ENCODE measurements at places on chromosomes 2 and 18.

- DNase-seq: no peak
These were observed 879 bp upstream of the EPAS1 start for GRCh38 chr2:46296216-46296839.

DNA sequence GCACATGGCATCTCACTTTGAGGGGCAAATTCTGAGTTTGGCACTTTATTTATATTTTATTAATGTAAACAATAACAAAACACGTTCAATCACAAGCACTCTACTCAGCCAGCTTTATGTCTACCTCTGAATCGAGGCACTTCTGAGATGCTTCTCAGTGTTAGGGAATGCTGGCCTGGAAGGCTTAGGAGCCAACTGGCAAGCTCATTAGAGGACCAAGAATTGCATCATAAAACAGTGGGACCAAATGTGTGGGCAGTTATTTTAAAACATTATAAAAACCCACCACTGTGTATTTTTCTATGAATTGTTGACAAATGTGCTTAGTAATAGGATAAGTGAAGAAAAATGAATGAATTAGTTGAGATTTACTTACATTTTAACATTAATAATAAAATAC lies 46.8 kb upstream of the SMIM21 start:
- DNase-seq: no peak

DNA sequence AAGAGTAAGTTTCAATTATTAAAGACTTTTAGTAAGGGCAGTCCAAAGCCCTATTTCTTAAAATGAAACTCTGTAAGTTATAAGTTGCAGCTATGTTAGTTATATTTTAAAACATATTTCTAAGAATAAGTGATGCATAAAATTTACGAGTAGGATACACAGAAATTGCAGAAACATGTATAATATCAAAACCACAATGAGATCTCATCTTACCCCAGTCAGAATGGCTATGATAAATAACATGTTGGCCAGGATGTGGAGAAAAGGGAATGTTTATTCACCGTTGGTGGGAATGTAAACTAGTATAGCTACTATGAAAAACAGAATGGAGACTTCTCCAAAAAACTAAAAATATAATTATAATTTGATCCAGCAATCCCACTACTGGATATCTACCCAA lies 201.2 kb downstream of the CBLN2 start:
- DNase-seq: no peak

DNA sequence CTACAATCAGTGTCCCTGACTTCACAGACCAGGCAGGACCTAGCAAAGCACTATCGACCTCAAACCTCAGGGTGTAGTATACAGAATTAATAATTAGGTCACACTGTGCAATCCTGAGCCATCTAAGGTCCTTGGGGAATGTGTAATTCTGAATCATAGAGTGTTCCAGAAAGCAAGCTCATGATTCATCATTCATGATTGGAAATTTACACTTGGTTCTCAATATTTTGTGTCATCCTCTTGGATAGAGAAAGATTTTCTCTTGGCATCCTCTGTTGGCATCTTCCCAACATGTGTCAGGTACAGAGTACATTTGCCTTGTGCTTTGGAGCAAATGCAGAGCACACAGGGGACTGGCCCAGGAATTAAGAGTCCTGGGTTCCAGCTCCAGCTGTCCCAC lies 245.0 kb upstream of the NT5C1B start:
- DNase-seq: no peak

GRCh38 chr18:62312851-62313250 lies 12.3 kb upstream of the TNFRSF11A start:
- no peak for DNase-seq

GRCh38 chr2:97718942-97719341 lies 5.6 kb downstream of the ZAP70 start:
- DNase-seq: no peak

DNA sequence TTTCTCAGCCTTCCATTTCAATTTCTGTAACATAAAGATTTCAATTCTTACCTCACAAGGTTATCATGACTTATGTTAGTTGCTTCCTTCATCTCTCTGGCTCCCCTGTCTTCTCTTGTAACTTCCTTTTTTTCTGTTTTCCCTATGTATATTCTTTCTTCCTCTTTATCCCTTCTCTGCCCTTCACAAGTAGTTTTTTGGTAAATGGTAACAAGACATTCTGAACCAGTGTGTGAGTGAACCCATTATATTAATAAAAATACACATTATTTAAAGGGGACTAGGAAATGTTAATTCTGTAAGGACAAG lies 8.4 kb downstream of the ACSL3 start:
- no peak for DNase-seq

- no peak for DNase-seq
These were observed 313.7 kb downstream of the SATB2 start for GRCh38 chr2:199144036-199144435.

DNA sequence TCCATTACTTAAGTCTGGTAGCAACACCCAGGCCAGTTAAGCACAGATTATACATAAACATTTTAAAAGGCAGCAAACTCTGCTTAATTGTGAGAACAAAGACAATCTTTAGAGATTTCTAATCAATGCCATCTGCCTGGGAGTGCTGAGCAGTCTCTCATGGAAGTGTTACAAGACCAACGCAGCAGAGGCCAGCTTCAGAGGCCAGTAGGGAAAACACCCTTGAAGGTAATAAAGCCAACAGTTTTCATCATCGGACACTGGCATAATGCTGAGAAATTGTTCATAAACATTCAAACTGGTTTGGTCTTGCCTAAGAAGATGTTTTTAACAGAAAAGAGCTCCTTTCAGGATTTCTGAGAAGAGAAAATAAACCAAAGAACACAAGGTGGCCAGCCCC lies 35.0 kb downstream of the EPB41L3 start:
- DNase-seq: no peak

- DNase-seq: no peak
These were observed 113.6 kb downstream of the MEP1B start for GRCh38 chr18:32303400-32303799.

- DNase-seq: no peak
These were observed 109.2 kb downstream of the VIT start for GRCh38 chr2:36805635-36806224.

DNA sequence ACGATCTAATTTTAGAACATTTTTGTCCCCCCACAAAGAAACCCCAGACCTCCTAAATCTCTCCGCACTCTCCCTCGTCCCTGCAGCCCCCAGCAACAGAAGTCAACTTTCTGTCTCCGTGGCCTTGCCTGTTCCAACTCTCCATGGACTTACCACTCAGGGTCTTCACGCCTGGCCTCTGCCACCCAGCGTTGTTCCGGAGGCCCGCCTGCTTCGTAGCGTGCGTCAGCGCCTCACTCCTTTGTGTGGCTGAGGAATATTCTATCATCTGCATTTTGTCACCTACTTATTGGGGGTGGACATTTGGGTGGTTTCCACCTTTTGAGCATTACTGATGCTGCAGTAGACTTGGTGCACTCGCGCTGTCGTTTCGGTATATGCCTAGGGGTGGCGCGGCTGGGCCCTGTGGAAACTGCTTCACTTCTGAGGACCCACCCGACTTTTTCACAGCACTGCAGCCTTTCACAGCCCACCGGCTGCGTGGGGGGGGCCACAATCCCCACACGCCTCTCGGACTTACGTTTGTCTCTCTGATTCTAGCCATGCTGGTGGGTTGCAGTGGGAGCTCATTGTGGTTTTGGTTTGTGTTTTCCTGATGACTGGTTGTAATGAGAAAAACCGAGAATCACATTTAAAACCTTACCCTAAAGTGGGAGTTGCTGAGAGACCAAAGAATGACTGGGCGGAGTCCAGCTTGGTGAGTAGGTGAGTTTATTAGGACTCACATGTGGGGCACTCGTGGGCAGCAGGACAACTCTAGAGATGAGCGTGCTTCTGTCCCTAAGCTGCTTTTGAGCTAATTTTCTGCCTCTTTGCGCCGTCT lies 1.4 kb upstream of the HSBP1L1 start:
- no peak for DNase-seq

DNA sequence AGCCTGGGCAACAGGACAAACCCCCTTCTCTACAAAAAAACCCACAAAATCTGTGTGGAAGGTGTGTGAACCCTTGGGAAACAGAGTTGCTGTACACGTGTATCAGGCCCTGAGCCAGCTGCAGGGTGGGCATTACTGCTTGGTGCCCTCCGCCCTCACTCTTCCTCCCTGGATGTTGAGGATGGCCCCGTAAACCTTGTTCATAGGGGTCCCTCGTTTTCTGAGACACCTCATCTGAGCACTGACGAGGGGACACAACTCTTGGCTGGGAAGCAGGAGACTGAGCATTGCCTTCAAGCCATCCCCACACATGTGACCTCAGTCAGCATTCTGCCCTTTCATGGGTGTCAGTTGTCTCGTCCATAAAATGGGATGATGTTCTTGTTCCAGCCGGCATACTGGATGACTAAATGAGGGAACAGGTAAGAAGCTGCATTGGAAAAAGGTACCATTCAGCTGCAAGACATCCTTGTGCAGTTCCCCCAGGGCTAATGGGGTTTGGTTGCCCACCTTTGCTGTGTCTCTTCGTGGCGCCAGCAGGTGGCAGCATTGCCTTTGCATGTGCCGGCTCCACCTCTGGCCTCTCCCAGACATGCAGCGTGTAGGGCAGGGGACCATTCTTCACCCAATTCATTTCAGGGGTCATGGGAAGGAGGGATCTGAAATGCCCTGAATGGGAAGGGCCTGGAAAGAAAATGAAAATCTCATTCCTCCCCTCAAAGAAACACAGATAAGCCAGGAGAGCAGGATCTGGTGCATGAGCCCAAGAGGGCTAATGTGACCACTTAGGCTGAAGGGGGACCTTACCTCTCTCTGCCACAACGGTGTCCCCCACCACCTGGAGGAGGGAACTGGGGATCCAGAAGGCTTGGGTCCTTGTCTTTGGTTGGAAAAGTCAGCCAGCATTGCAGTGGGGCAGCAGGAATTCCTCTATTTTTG lies 36.4 kb upstream of the HAAO start:
- DNase-seq: no peak

GRCh38 chr2:238288650-238289573 lies 502 bp upstream of the PER2 start:
- DNase-seq: peak; percentile 89

DNA sequence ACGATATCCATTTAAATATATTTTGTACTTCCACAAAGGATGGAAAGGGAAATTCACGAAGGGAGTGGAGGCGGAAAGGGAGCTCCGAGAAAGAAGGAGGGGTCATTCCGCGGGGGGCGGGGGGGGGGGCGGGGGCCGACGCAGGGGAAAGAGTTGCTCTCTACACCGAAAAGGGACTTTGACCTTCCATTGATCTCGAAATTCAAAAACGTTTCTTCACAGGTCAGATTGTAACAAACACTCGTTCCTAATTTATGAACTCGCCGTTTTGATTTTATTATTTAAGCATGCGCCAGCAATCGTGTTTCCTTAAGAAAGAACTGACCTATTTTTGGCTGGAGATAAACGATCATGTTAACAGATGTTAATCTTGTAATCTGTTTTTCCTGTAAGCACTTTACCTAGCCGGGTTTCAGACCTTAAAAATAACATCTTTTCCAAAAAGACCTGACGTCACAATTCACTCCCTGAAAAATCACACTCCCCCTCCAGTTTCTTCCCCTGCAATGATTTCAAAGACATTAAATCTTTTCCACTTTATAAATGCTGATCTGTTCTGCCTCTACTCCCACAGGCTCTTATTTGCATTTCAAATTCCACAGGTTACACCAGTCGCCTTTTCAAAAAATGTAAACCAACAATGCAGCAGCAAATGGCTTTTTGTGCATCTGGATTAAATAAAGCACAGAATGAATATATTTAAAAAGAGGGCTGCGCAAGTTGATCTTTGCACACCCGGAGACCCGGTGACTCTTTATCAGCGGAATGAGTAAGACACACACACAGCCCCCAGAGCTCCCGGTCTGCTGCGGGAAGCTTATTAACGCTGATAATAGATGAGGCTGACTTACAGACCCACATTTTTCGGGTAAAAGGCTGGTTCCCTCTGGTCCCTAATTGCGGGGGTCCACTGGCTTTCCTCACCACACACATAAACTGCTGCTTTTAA lies 1.6 kb downstream of the ZNF516 start:
- peak; percentile 66 for DNase-seq

GRCh38 chr2:29420464-29420863 lies 305.2 kb downstream of the CLIP4 start:
- DNase-seq: no peak

DNA sequence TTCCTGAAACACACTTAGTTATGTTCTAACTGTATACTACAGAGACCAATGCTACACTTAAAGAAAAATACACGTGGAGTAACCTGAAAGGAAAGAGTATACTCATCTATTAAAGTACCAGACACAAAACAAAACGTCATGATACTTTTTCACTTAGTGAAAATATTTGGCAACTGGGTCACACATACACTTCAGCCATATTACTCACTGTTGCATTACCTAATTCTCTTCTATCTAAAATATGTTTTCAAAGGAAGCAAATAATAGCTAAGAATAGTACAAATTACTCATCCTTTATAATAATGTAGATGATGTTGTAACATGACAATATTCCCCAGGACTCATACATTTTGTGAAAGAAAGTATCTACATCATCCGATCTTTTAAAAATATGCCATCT lies 76.5 kb upstream of the EPB41L3 start:
- DNase-seq: no peak

DNA sequence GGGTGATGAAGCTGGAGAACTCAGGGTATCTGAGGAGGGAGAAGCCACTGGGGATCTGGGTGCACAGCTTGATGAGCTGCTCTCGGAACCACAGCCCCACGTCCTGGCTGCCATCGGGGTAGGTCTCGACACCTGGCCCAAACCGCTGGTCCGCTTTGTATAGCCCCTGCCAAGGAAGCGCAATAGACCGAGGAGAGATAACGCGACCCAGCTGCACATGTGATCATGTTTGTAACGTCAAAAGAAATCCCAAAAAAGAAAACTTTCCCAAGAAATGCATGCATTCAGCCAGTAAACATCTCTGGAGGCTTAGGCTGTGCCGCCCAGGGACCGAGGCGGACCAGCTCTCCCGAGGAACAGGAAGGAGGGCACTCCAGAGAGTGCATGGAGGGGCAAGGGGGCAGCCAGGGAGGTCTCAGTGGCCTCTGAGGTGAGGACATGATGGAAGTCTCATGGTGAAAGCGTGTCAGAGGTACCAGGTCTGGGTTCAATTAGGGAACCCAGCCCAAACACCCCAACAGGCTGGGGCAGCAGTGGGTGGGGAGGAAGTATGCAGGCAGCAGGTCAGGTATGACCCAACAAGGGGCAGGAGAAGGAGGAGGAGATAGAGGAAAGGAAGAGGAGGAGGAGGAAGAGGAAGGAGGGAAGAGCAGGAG lies 28.3 kb downstream of the ANKMY1 start:
- DNase-seq: no peak

GRCh38 chr2:226187616-226188015 lies 612.0 kb downstream of the IRS1 start:
- no peak for DNase-seq

- DNase-seq: no peak
These were observed 787.2 kb downstream of the TSN start for GRCh38 chr2:122542646-122543045.

GRCh38 chr18:25275412-25276001 lies 76.5 kb downstream of the ZNF521 start:
- DNase-seq: no peak

DNA sequence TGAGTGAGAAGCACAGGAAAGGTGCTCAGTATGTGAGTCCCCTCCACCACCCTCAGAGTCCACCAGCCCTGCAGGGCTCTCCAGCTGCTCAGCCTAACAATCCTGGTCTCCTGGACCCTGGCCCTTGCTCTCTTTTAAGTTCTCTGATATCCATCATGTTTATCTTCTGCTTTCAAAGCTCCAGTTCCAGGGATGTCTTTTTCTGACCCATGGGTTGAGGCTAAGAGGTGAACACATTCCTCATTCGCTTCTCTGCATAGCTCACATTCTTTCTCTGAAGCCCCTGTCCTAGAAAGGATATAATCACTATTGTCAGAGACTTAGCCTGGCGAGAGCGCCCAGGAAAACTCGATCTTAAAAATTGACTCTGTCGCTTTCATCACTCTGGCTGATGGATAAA lies 86.4 kb downstream of the ARL4C start:
- DNase-seq: no peak

GRCh38 chr2:154551649-154552048 lies 146.8 kb upstream of the KCNJ3 start:
- DNase-seq: no peak
